ENCODE measurements at places on chromosomes 11 and 22.

- DNase-seq, result no peak
These were observed 149.7 kb downstream of the LDLRAD3 start for GRCh38 chr11:36093548-36093947.

- peak; percentile 79 for DNase-seq
These were observed 14.3 kb upstream of the EFCAB6 start for GRCh38 chr22:43826142-43827002.

- no peak for DNase-seq
These were observed 54.6 kb downstream of the LRRC74B start for GRCh38 chr22:21100149-21101032.

GRCh38 chr11:68342459-68343158 is 30.2 kb downstream of the LRP5 start:
- DNase-seq, result peak; percentile 82
